NCI-H446 (cell line): ENCODE measurements at places on chromosomes 5 and 9.

GRCh38 chr9:136086951-136087740 is 7.9 kb downstream of the NACC2 start:
- DNase-seq = no peak

DNA sequence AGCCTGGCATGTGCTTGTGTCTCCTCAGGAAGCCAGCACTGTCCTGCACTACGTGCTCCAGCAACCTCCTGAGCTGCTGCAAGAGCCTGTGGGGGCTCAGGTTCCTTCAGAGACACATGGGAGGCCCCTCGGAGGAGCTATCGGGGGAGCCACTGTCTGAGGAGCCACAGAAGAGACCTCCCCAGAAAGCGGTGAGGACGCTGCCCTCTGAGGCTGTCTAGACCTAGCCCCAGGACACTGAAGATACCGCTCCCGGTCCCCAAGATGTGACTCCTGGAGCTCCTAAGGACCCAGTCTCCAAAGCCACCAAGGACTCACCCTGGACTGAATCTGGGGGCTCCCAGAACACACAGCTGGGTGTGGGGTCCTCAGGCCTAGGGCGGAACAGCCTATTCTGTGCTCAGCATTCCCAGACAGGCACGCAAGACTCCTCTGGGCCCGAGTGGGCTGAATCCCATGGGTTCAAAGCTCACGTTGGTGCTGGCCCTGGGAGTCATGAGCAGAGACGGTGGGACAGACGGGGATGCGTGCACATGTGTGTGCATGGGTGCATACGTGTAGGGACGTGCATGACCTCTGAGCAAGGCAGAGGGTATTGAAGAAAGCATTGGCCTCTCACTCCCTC is 50.0 kb downstream of the HRH2 start:
- no peak for DNase-seq

GRCh38 chr5:144731786-144732185 is 561.1 kb downstream of the KCTD16 start:
- peak; percentile 1 for DNase-seq

DNA sequence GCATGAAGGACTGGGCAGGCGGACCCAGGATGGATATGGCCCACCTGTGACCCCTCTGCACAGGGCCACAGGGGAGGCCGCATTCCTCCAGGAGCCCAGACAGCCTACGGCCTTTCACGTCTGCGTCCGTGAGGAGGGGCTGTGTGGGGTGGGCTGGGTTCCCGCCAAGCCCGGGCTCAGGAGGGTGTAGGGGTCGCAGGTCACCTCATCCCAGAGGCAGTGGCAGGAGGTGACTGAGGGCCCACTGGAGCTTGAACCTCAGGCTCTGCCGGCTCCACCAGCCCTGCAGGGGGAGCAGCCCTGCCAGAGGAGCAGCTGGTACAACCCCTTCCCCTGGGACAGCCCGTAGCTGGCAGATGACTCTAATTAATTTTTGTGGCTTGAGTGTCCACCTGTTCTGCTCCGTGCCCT is 40.7 kb upstream of the CACNA1B start:
- DNase-seq = no peak

DNA sequence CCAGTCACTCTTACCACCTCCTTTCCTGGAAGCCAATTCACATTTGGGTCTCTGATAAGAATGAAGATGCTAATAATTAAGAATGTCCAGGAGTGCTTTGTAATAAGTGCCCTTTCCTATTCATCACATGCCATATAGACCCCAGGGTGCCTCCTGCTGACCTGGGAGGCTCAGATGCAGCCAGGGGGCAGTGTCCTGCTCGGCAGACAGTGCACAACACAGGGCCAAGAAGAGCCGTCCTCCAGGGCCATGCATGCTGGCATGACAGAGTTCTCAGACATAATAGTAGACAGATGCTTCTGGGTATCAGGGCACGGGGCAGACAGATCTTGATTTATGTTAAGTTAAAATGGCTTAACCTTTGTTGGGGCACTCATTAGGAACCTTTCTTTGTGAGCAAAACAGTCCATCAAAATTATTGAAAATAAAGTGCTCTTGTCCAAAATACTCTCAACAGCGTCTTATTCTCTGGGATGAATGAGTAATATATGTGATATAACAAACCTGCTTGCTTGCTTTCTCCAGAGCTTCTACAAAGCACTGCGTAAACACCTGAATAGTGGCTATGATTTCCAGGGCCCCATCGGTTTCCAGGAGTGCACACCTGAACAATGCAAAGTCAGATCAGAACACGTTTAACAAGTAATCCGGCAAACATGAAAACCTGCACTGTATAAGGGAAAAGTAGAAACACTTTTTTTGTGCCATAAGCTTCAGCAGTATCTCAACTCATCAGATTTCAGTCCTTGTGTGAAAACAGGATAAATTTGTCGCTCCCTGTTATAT is 192.7 kb downstream of the FANCC start:
- no peak for DNase-seq

- DNase-seq = no peak
Observed at GRCh38 chr9:95139126-95139525, 178.4 kb downstream of the FANCC start.

DNA sequence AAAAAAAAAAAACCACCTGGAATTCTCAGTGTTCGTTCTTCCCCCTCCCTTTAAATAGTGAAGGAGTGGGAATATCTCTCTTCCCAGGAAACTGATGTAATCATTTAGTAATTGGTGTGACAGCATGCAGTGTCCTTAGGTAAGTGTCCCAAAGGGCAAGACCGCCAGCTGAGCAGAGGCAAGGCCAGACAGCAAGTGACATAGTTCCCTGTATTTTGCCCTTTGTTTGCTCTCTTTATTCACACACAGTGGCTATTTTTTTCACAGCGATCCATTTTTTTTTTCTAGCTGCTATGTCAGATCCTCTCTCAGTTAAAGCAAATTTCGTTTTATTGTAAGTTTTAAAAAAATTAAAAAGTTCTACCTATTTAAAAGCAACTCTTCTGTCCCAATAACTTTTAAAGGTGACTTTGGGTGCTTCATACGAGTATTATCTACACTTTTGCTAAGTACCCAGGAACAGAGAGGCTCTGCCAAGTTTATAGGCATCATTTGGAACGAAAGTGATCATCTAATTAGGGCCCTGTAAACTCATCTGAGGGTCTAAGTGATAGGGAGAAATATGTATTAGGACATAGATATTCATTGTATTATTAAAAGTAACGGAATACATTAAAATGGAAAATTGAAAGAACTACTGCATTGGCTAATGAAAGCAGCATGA is 98.2 kb upstream of the ALDH1A1 start:
- DNase-seq = no peak

- DNase-seq = no peak
Observed at GRCh38 chr9:94899464-94900221, 173.1 kb downstream of the AOPEP start.

- no peak for DNase-seq
Observed at GRCh38 chr9:35287987-35288632, 126.3 kb downstream of the UNC13B start.

GRCh38 chr9:77374266-77374665 is 196.9 kb downstream of the VPS13A start:
- DNase-seq = no peak

- DNase-seq = no peak
Observed at GRCh38 chr9:33455945-33456344, 8.6 kb upstream of the AQP3 start.

DNA sequence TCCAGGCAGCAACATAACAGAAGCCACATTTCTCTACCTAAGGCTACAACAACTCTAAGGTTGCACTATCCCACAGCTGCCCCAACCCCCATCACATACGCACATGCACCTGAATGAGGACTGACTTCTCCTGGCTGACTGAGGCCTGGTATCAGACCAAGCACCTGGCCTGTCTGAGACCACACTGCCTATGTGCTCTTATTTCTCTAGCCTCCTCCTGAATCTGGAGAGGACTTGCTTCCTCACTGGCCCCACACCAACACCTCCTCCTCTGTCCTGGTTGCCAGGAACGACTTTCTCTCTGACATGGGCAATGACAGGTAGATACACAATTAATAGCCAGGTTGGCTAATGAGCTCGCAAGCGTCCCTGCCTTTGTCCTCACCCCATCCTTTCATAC is 14.9 kb upstream of the VDAC1 start:
- no peak for DNase-seq

- DNase-seq = no peak
Observed at GRCh38 chr9:82320566-82320965, 332.0 kb downstream of the SPATA31D1 start.

DNA sequence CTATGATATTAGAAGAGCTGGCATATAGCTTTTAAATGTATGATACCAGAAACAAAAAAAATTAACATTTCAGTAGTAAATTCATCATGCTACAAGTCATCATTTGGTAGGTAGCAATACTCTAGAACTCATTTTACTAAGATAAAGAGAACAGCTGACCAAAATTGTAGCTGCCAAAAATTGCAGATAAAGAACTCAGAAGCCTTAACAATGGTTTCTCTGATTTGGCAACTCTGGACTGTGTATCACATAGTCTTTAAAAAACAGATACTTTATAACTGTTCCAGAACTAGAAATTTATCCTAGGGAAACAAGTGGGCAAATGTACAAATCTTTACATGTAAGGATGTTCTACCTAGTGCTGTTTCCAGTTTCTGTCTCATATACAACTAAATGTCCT is 33.9 kb downstream of the ZFR start:
- no peak for DNase-seq

DNA sequence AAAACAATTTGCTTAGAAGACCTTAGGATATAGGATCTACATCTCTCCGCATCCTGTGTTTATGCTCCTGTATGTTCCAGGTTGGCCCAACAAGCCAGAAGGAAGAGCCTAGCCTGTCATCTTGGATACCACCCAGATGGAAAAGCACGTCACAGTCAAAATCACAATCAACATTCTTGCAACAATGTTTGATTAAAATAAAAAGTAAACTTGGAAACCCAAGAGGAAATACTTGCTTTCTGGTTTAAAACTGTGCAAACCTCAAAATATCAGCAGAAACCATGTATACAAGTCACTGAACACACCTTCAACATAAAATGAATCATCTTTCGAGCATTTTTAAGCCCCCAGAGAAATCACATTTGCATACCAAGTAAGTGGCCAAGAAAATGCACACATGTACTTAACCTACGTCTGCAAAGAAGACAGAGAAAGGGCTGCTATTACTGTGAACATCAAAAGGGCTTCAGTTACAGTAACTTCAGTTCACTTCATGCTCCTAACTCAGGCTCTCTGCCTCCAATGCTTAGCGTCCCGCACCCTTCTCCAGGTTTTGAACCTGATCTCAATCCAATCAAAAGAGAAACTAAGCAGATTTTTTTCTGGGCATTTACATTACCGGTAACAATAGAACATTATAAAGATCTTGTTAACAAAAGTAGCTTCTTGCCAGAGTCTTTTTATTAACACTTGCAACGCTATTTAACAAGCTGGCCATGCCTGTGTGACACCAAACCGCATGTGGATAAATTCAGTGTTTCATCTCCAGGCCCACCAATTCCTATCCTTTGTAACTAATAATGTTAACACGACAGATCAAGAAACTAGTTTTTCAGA is 1.3 kb downstream of the ENC1 start:
- DNase-seq = peak; percentile 28

- no peak for DNase-seq
Observed at GRCh38 chr5:53392073-53392472, 88.4 kb upstream of the FST start.

GRCh38 chr5:107570805-107571531 is 99.8 kb downstream of the EFNA5 start:
- no peak for DNase-seq

- DNase-seq = no peak
Observed at GRCh38 chr5:38455796-38456330, 100.6 kb downstream of the LIFR start.

GRCh38 chr5:155278532-155278931 is 265.0 kb downstream of the KIF4B start:
- no peak for DNase-seq

GRCh38 chr5:145495741-145496140 is 339.4 kb downstream of the PRELID2 start:
- DNase-seq = no peak

- DNase-seq = peak; percentile 24
Observed at GRCh38 chr5:58818465-58818864, 235.6 kb downstream of the RAB3C start.

DNA sequence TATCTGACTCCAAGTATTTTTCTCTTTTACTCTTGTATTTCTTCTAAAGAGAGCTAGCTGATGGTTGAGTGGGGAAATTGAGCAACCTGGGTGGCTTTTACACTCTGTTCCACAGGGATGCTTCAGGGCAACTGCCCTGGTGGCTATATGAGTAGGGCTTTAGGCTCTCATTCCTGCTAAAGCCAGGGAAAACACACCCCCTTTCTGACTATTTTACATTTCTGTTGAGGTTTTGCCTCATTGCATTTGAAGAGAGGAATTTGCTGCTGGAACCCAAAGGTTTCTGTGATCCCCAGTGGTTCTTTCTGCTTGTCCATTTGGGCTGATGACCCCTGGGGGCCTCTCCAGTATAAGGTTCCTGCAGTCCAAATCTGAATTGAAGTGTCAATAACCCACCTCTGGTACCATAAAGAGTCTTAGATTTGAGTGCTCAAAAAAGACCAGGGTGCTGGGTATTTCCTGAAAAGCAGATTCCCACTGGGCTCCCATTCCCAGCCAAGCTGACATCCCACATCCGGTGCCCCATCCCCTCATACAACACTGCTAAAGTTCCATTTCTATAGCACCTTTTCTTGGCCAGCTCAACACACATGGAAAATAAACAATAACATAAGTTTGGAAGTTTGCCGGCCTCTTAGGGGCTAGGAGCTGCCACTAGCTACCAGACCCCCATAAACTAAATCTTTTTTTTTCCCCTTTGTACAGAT is 59.5 kb downstream of the PAPPA start:
- no peak for DNase-seq

- no peak for DNase-seq
Observed at GRCh38 chr5:174773371-174773770, 49.0 kb downstream of the MSX2 start.

GRCh38 chr9:86464242-86464641 is 110.0 kb upstream of the TUT7 start:
- DNase-seq = no peak

GRCh38 chr5:134240421-134240962 is 14.6 kb upstream of the PPP2CA start:
- peak; percentile 67 for DNase-seq

GRCh38 chr5:153256-153655 is 38.0 kb upstream of the LRRC14B start:
- no peak for DNase-seq
